ENCODE measurements at places on chromosomes 12 and 14.

- DNase-seq, result no peak
Measured at GRCh38 chr14:76101391-76102379, 50.0 kb upstream of the GPATCH2L start.

DNA sequence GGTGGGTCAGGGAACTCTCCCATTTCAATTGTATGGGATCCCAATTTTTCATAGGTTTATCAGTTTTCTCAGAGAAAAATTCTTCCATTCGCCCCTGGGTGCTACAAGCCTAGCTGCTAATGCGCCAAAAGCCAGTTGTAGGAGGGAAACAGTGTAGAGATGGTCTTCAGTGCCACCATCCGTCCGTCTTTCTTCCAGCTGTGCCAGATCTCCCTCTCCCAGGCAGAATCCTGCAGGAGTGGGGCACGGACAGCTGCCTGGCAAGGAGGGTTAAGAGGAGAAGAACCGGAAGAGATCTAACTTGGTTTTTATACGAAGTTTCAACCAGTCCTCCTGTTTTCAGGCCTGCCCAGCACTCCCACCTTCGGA lies 38.9 kb upstream of the FUT8 start:
- no peak for DNase-seq

- no peak for DNase-seq
Measured at GRCh38 chr12:43789941-43790340, 16.2 kb downstream of the TWF1 start.

- DNase-seq, result no peak
Measured at GRCh38 chr12:42908712-42909111, 319.2 kb upstream of the PRICKLE1 start.
